SIG-M5 (cell line): ENCODE measurements at places on chromosomes 1 and 21.

- DNase-seq: no peak
Observed at GRCh38 chr1:54312796-54313316, 93.3 kb downstream of the SSBP3 start.

DNA sequence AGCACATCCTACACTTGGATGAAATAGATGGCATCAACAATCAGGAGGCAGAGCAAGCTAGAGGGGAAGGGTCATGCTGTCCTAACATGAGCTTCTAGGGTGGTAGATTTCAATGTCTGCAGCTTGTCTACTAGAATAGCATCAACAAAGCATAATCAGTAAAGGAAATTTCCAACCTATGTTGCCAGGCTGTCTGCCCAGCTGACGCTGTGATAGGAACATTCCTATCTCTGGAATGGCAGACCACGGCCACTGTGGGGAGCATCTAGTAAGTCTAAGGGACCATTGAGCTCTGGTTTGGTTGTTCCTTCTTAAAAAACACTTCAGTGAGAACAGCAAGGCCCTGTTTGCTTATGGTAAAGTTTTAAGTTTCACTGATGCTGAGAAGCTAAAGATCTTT is 206.8 kb downstream of the PAPPA2 start:
- DNase-seq: no peak

GRCh38 chr1:51203121-51203873 is 32.8 kb upstream of the RNF11 start:
- no peak for DNase-seq

- DNase-seq: no peak
Observed at GRCh38 chr1:160022330-160023310, 9.2 kb downstream of the PIGM start.

DNA sequence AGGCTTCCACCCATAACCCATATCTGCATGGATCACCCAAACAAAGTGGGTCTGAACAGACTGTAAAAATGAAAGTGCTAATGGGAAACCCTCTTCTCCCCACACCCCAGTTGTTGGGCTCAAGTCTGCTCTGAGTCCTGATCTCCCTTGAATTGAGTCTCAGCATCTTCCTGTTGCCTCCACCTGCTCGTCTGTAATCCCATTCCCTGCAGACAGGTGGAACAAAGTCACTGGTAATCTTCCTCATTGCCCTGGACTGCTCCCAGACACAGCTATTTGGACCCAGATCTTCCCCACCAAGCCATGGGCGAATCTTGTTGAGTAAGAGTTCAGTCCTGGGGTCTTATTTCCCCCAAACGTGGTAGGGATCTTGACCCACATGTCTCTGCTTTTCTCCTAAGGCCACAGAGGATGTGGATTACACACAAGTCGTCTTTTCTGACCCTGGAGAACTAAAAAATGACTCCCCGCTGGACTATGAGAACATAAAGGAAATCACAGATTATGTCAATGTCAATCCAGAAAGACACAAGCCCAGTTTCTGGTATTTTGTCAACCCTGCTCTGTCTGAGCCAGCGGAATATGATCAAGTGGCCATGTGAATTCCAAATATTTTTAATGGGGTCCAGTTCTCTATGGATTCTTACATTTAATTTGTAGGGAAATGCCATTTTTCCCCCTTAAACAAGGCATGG is 15.7 kb downstream of the AVPR1B start:
- no peak for DNase-seq

GRCh38 chr1:184433956-184434502 is 47.2 kb downstream of the C1orf21 start:
- DNase-seq: no peak

DNA sequence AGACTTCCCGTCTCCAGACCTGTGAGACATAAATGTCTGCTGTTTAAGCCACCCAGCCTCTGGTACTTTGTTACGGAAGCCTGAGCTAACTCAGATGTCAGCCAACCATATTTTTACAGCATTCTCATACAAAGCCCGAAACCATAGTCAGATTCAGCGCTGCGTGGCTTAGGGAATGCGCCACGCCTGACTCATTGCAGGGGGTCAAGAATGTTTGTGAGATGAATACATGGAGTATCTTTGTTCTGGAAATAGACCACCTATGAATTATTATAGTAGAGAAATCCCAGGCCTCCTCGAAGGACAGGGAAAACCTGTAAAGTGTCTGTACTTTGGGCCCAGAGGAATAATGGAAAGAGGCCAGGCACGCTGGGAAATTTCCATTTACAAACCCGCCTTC is 434.8 kb downstream of the CAMTA1 start:
- DNase-seq: no peak

DNA sequence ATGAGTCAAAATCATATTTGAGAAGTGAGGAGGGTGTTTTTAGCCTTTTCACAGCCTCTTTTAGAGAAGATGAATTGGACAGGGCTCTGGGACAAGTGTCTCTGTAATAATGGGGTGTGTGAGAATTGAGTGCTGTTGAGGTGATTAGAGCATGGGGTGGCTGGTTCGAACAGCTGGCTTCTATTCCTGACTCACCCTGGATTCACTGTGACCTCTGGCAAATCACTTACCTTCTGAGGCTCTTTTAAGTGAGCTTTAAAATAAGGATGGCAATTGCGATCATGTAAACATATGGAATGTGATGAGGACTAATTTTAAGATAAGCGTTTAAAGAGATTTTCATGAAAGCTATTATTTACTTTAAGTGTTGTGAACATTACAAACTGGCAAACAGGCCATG is 243.4 kb downstream of the ADGRL2 start:
- DNase-seq: no peak

GRCh38 chr21:42443876-42444744 is 40.4 kb downstream of the UBASH3A start:
- DNase-seq: no peak

DNA sequence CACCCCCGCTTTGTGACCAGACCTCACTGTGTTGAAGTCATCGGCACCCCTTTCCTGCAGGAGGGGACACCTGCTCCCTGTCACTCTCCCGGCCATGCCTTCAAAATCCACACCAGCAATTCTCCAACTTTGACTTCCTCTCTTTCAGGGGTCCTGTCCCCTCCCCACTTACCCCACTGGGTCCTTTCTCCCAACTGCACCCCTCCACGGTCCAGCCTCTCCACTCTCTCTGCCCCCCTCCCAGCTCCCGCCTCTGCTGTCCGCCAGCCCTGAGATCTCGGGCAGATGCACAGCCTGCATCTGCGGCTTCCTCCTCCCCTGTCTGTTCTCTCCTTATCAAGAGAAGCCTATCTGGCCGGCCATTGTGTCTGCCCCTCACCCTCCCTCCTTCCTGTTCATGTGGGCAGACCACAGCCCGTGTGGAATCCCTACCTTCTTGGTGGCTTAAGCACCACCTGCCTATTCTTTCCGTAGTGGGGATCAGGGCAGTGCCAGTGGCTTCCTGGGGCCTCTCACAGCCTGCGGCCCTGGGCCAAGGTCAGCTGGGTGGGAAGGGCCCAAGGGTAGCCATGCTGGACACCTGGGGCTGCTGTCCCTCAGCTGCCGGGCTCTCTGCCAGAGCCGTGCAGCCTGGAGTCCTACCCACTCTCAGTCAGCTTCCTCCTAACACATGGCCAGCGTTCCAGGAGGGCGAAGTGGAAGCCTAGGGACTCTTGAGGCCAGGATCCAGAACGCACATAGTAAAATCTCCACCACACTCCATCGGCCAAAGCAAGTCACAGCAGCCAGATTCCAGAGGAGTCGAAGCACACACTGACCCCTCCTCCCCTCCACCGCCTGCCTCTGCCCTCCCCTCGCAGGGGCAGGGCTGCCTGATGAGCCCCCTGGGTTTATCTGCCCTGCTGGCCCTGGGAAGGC is 5.1 kb upstream of the HES4 start:
- no peak for DNase-seq

- no peak for DNase-seq
Observed at GRCh38 chr1:155499953-155500639, 62.5 kb downstream of the ASH1L start.

GRCh38 chr1:3336641-3337630 is 117.5 kb upstream of the ARHGEF16 start:
- DNase-seq: no peak

GRCh38 chr1:180299479-180300221 is 69.6 kb downstream of the LHX4 start:
- DNase-seq: no peak

DNA sequence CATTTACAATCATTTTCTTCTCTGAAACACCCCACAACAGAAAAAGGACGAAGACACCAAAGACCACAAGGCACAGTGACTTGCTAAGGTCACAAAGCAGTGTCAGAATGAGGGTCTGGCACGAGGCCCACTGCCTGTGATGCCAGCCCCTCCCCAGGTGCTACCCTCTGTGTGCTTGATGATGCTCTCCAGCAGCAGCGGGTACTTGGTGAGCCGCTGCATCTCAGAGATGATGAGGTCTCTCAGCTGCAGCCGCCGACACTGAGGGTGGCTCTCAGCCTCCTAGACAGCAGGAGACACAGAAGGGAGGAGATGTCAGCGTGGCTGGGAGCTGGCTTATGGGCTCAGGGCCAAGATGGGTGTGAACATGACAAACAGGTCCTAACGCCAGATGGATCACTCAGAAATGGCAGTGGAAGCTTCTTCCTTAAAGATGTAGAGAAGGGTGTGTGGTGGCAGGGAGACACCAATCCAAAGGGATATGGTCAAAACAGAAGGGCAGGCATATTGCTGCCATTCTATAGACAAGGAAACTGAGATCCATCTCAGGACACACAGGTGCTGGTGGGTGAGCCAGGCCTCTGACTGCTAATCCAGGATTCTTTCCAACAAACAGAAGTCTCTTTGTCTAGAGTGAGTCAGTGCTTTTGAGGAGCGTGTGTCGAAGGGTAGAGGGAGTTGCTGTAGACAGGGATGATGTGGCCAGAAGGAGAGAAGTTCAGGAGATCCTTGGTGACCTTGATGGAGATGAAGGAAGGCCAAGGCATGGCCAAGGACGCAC is 25.6 kb downstream of the LRRC71 start:
- DNase-seq: no peak

DNA sequence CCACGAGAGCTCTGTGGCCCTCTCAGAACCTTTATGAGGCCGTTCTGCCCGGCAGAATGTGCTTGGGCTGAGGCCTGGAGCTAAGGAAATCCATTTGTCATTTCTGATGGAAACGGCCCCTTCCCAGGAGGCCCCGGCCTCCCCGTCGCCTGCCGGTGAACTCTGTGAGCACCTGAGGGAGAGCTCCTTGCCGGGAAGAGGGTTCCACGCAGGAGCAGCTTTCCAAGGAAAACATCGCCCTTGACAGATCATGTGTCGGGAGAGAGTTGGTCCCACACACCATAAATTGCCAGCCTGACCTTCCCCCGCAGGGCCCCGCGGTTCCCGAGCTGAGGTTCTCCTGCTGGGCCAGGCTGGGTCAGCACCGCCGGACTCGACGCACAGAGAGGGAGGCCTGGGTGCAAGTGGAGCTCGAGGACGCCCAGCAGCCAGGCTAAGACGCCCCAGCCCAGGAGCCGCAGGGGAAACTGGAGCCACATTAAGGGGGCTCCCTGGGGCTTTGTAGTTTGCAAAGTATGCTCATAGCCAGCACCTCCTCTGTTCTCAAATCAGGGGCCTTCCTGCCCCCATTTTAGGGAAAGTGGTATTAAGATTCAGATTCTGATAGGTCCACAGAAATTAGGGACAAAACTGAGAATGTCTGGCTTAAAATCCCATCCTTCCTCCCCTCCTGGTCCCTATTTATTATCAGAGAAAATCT is 239.5 kb downstream of the FOXD2 start:
- no peak for DNase-seq

DNA sequence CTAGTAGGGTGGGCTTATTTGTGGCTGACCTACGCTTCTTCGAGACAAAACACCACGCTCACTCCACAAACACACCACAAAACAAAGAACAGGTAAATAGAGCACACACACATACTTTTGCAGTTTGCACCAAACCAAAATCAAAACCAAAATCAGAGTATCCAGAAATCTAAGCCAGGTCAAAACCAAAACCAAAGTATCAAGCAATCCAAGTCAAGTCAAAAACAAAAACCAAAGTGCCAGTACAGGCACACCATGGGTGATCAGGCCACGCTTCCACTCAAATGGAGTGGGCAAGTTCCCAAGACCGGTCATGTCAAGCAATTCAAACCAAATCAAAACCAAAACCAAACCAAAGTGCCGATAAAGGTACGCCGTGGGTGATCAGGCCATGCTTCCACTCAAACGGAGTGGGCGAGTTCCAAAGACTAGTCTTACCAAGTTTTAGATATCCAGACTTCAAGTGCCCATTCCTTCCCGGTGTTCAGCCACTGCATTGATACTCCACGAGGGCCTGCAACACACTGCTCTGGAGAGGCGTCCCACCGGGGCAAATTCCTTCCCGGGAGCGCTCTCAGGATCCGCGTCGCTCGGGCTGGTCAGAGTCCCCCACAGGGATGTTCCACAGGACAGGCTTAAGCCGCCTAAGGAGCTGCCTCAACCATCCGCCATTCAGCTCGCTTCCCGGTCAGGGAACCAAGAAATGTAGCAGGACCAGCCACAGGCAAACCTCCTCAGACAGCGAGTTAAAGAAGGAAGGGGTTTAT is 169.1 kb downstream of the CDC7 start:
- DNase-seq: no peak
